ENCODE measurements at places on chromosomes 6 and 20.

GRCh38 chr6:1099264-1099663 is 212.6 kb upstream of the FOXQ1 start:
- no peak for DNase-seq

DNA sequence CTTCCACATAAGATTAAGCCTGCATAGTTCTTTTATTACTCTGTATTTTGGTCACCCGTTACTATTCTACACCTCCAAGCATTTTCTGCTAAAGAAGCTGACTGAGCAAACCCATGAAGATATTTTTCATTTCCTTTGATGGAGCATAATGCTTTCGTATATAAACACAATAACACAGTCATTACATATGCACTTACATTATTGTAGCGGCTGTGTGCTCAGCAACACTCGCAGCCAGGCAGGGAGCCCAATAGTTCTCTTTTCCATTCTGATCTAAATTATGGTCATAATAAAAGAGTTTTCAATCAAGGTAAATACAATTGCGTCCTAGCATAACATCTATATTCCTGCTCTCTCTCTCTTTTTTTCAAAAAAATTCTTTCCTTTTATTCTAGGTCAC is 69.6 kb upstream of the TFB1M start:
- DNase-seq, result no peak

DNA sequence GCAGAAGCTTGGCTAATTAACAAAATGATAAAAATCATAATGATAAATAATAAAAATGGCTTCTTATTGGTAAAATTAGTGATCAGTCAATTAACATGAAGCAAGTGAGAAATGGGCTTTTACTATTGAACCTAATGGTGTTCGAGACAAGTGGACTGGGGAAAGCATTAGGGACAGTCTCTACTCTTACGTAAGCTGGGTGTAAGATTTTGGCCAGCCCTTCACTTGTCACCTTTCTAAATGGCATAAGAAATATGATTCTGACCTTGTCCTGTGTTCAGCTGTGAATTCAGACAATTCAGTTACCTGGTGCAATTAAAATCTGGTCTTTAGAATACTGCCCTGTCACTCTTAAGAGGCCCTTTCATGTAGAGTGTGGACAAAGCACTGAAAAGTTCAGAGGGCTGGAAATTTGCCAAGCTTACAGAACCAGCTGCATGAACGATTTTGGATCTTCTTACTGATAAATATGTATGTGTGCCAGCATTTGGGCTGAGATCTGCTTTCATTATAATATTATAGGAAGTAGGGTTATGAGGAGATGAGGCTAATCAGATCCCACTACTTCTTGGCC is 115.9 kb downstream of the QRSL1 start:
- DNase-seq, result no peak

DNA sequence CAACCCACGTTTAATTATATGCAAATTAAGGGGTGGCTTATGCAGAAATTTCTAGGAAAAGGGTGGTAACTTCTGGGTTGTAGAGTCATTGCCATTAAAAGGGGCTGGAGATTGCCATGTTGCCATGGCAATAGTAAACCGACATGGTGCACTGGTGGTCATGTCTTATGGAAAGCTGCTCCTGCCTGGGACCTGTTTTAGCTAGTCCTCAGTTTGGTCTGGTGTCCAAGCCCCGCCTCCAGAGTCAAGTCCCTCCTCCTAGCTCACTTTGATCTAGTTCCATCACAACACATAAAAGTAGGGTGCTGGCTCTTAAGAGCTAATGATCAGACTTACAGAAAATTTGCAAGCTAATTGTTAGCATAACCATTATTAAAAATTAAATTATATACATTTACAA is 5.3 kb downstream of the SLC22A2 start:
- no peak for DNase-seq

DNA sequence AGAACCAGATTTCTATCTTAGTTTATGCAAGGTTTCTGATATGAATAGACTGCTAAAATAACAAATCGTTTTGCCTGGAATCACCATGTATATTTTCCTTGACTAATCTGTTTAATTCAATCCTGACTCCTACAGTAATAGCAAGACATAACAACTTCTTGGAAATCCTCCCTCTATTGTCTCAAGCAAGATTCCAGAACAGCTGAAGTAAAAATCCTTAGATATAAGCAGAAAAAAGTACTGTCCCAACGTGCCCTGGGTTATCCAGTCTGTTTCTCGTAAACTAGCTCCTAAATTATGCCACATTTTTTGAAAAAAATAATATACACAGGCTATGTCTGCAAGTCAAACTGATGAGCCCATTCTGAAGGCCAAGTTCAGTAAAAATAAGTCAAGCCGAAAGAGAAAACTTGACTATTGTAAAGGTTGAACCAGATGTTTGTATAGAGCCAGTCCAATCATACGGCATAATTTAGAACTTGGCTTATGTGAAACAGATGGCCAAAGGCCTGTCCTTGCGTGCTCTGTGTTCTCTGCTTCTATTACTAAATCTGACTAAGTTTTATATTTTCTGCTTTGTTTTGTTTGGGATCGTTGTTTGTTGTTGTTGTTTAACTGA is 341.6 kb upstream of the NRSN1 start:
- no peak for DNase-seq

Data from activated T-helper 2 cell treated with anti-CD3 and anti-CD28 coated beads, Interferon-gamma antibody, Interleukin-2, Interleukin-4, amounts not matched to agents 10 μg/mL and 5 μg/mL and 100 μg/mL, durations not matched to agents 14 hours and 24 hours and 36 hours (primary cell).